ENCODE measurements at places on chromosomes 3 and 15. TPM values are rescaled to one million over a fixed set of nuclear protein-coding genes. Genes with fewer than 3 reads are reported as not detected.

SCN11A gene
- 1.4 TPM for total RNA-seq

SPSB4 gene
- total RNA-seq, result 4.7 TPM

ARGFX gene
- total RNA-seq, result not detected

CFAP20DC gene
- total RNA-seq, result 4.7 TPM

DNAJB11 gene
- 68.5 TPM for total RNA-seq

GRCh38 chr3:7766530-7766929, 735.1 kb upstream of the LMCD1 start:
- no peak overlapping the region for H3K27ac ChIP-seq
- no peaks in the 10 kb centered on the region for H3K36me3 ChIP-seq
- DNase-seq, result no peak
- H3K27me3 ChIP-seq, result peaks cover 2% of the 10 kb centered on the region
- no peak overlapping the region for H3K4me3 ChIP-seq

GRCh38 chr15:98888820-98889479, 118.6 kb downstream of the PGPEP1L start:
- no peak overlapping the region for H3K27ac ChIP-seq
- no peak overlapping the region for H3K4me3 ChIP-seq
- H3K36me3 ChIP-seq, result peaks cover 11% of the 10 kb centered on the region
- DNase-seq, result no peak
- peaks cover 32% of the 10 kb centered on the region for H3K4me1 ChIP-seq

- no peaks in the 10 kb centered on the region for H3K4me1 ChIP-seq
- H3K27me3 ChIP-seq, result no peaks in the 10 kb centered on the region
- H3K4me3 ChIP-seq, result no peak overlapping the region
- peaks cover 10% of the 10 kb centered on the region for H3K36me3 ChIP-seq
- H3K27ac ChIP-seq, result no peak overlapping the region
These were observed 9.7 kb upstream of the CYFIP1 start for GRCh38 chr15:22989576-22990477.

- no peak for DNase-seq
- H3K36me3 ChIP-seq, result no peaks in the 10 kb centered on the region
- no peak overlapping the region for H3K27ac ChIP-seq
- H3K4me1 ChIP-seq, result no peaks in the 10 kb centered on the region
These were observed 977.6 kb downstream of the IGSF11 start for GRCh38 chr3:118057086-118057485.

- no peak overlapping the region for H3K4me3 ChIP-seq
- H3K27me3 ChIP-seq, result peaks cover 2% of the 10 kb centered on the region
- no peak overlapping the region for H3K27ac ChIP-seq
- peaks cover 25% of the 10 kb centered on the region for H3K4me1 ChIP-seq
- DNase-seq, result no peak
These were observed 313.4 kb upstream of the STT3B start for GRCh38 chr3:31219131-31219843.

DNA sequence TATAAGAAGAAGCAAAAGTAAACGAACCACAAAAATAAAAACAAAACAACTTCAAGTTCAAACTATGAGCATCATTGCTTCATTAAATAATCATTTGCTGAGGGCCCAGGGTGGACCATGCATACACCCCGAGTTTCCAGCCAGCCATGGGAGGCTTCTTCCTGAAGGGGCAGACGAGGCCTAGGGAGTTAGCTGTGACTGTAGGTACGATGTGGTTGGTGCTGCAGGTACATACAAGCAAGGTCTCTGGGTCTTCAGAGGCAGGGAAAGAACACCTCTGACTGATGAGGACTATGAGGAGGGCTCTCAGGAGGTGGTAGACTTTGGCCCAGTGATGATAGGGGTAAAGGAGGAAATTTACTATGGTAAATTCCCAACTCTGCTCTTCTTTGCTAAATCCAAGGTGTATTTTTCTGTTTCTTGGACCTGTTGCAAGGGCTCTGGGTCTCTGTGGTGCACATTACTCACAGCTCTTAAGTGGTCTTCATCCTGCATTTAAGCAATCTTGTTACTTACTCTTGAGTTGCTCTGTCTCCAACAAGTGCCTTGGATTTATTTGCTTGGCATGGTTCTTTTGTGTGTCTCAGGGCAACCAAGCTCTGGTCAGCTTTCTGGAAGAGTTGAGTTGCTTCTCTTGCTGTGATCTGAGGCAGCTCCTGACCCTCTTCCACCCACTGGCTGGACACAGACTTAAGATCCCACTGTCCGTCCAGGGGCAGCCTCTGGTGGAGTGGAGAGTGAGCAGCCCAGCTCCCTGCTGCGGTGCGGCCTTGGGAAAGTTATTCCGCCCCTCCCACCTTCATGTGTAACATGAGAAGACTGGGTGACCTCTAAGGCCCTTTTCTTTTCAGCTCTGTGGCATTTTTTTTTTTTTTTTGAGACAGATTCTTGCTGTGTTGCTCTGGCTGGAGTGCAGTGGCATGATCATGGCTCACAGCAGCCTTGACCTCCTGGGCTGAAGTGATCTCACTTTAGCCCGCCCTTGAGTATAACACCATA, 56.1 kb upstream of the KIF23 start:
- H3K27ac ChIP-seq, result peak overlapping the region; percentile 72
- H3K4me1 ChIP-seq, result peaks cover 20% of the 10 kb centered on the region
- no peak overlapping the region for H3K4me3 ChIP-seq
- no peaks in the 10 kb centered on the region for H3K36me3 ChIP-seq
- no peak for DNase-seq

DNA sequence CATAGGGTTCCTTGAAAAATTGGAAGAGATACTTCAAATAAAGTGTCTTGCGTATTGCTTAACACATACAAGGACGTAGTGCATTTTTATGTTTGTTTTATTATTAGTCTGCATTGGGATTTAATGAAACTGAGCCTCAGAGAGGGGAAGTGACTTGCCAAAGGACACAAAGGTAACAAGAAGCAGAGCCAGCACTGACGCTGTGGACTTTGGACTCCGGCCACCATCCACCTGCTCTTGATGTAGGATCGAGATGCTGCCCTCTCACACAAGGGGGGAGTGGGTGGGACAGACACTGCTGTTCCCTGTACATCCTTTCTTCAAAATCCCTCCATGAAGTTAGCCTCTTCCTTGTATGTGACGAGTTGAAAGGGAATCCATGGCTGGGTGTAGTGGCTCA, 435.4 kb upstream of the RGMA start:
- no peaks in the 10 kb centered on the region for H3K36me3 ChIP-seq
- DNase-seq, result no peak
- no peaks in the 10 kb centered on the region for H3K27me3 ChIP-seq
- no peak overlapping the region for H3K4me3 ChIP-seq

DNA sequence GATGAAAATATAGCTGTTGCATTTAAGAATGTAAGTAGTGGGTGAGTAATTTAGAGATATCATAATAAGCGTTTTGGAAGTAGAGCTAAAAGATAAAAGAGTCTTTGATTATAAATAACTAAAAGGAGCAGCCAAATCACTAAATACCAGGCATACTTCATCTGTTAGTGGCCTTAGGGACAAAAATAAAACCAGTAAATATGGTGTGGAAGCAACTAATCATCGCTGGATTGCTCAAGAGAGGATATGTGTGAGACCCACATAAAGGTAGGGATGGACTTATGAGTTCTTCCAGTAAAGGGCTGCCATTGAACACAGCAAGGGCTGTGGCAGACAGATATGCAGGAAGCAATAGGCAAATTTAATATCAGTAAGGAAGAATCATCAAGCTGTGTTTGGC, 356.2 kb downstream of the CNTN4 start:
- H3K36me3 ChIP-seq, result no peaks in the 10 kb centered on the region
- peaks cover 19% of the 10 kb centered on the region for H3K4me1 ChIP-seq
- no peak overlapping the region for H3K4me3 ChIP-seq
- no peaks in the 10 kb centered on the region for H3K27me3 ChIP-seq
- no peak for DNase-seq

All from type B pancreatic cell (in vitro differentiated cells).